GM23338 (cell line): ENCODE measurements at places on chromosomes 11 and 22.
A peak's percentile ranks its signal among the peaks of the same experiment; 100 is the strongest.

DNA sequence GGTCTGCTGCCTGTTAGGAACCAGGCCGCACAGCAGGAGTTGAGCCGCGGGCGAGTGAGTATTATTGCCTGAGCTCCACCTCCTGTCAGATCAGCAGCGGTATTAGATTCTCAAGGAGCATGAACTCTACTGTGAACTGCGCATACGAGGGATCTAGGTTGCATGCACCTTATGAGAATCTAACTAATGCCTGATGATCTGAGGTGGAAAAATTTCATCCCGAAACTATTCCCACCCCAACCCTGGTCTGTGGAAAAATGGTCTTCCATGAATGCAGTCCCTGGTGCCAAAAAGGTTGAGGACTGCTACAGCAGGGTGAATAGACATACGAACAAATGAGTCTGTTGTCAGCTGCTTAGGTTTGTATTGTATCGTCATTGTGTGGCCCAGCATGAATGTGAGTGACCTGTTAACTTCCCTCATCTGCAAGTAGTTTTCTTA lies 29.8 kb downstream of the RNF141 start:
- H3K27me3 ChIP-seq: no peaks in the 10 kb centered on the region
- no peaks in the 10 kb centered on the region for H3K36me3 ChIP-seq
- DNase-seq: peak; percentile 55

- H3K4me1 ChIP-seq: peaks cover 18% of the 10 kb centered on the region
- no peaks in the 10 kb centered on the region for H3K36me3 ChIP-seq
- no peak overlapping the region for H3K4me3 ChIP-seq
- DNase-seq: peak; percentile 16
Observed at GRCh38 chr11:76030968-76031590, 175.2 kb downstream of the WNT11 start.

DNA sequence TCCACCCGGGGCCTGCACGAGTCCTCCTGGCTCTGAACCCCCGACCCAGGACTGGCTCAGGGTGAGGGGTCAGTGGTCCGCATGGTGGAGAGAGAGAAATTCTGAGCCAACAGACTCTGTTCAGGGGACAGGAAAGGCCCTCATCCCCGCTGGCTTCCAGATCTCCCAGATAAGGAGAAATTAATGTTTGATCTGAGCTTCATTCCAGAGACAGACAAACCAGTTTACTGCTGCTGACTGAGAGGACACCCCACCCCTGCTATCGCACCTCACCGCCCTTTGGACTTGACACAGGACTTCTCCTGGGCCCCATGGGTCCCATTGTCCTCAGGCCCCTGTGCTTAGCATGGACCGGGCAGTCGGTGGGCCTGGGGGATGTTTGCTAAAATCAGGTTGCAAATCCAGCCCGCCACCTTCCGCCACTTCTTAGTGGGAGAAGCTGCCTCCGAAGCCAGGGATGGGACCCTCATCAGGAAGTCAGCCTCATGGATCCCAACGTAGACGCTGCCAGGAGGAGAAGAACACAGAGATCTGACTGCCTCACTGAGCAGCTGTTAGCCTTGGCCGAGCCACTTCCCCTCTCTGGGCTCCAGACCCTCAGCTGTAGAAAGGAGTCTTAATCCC lies 11.2 kb upstream of the UPK3A start:
- H3K4me3 ChIP-seq: no peak overlapping the region
- no peak overlapping the region for H3K27ac ChIP-seq

DNA sequence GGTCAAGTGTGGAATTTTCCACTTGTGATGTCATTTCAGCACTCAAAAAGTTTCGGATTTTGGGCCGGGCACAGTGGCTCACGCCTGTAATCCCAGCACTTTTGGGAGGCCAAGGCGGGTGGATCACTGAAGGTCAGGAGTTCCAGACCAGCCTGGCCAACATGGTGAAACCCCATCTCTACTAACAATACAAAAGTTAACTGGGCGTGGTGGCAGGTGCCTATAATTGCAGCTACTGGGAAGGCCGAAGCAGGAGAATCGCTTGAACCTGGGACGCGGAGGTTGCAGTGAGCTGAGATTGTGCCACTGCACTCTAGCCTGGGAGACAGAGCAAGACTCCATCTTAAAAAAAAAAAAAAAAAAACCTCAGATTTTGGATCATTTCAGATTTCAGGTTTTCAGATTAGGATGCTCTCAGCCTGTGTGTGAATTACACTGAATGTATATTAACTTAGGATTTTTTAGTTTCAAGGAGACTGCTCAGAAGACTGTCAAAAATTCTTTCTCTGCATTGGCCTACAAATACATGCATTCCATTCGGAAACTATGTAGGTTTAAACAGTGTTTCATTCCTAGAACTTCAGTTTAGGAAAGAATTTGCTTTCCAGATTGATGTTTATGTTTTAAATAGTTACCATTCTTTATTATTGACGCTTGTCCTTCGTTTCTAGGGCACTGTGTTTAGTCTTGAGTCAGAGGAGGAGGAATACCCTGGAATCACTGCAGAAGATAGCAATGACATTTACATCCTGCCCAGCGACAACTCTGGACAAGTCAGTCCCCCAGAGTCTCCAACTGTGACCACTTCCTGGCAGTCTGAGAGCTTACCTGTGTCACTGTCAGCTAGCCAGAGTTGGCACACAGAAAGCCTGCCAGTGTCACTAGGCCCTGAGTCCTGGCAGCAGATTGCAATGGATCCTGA lies 48.0 kb downstream of the BID start:
- H3K27ac ChIP-seq: no peak overlapping the region
- H3K4me3 ChIP-seq: no peak overlapping the region
- no peaks in the 10 kb centered on the region for H3K36me3 ChIP-seq

GRCh38 chr11:117911694-117912093 lies 17.5 kb downstream of the TMPRSS13 start:
- H3K27ac ChIP-seq: no peak overlapping the region
- DNase-seq: no peak
- H3K4me3 ChIP-seq: no peak overlapping the region
- no peaks in the 10 kb centered on the region for H3K27me3 ChIP-seq
- H3K4me1 ChIP-seq: 0 out of 2 replicates have a peak, but pooled peaks cover 2% of the 10 kb centered on the region

GRCh38 chr11:92698742-92699141 lies 270.7 kb upstream of the MTNR1B start:
- DNase-seq: no peak
- no peaks in the 10 kb centered on the region for H3K27me3 ChIP-seq
- H3K36me3 ChIP-seq: no peaks in the 10 kb centered on the region
- no peaks in the 10 kb centered on the region for H3K4me1 ChIP-seq

DNA sequence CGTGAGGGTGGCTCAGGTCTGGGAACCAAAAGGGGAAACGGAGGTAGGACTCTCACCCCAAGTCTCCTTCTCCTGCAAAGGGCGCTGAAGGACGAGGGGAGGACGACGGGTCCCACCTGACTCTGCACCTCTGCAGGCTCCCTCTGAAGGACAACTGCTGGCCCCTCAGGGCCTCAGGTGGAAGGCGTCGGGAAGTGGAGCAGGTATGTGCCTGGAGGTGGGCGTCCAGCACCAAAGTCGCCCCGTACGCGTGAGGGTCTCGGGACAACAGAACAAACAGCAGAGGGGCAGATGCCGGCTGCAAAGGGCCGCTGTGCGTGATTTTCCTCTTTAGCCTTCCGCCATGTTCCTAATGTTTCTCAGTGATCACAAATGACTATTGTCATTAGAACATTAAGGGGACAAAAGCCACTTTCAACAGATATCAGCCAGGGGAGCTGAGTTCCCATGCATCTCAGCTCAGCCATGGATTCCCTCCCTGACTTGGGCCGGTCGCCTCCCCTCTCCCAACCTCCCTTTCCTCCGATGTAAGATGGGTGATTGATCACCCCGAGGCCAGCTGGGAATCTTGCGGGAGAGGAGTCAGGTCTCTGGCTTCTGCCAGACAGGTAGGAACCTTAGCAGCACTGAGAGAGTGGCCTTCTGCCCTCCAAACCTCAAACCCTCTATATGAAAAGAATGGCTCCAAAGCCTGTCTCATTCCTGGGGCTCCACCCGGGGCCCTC lies 836 bp downstream of the SLC16A8 start:
- peaks cover 25% of the 10 kb centered on the region; the same call in 1 of the 2 replicates for H3K4me1 ChIP-seq
- DNase-seq: no peak
- H3K36me3 ChIP-seq: no peaks in the 10 kb centered on the region
- H3K4me3 ChIP-seq: peak overlapping the region; percentile 51; the same call in 1 of the 2 replicates
- no peak overlapping the region for H3K27ac ChIP-seq

GRCh38 chr11:48101044-48101733 lies 115.4 kb upstream of the OR4B1 start:
- peaks cover 28% of the 10 kb centered on the region for H3K4me1 ChIP-seq
- H3K27ac ChIP-seq: no peak overlapping the region
- H3K36me3 ChIP-seq: no peaks in the 10 kb centered on the region
- no peak for DNase-seq
- H3K4me3 ChIP-seq: no peak overlapping the region

GRCh38 chr11:109209572-109209971 lies 212.4 kb upstream of the C11orf87 start:
- no peak for DNase-seq
- H3K4me3 ChIP-seq: no peak overlapping the region
- no peaks in the 10 kb centered on the region for H3K27me3 ChIP-seq
- no peaks in the 10 kb centered on the region for H3K4me1 ChIP-seq
- H3K27ac ChIP-seq: no peak overlapping the region

GRCh38 chr11:83836065-83836464 lies 549.9 kb upstream of the CCDC90B start:
- H3K36me3 ChIP-seq: no peaks in the 10 kb centered on the region
- no peak overlapping the region for H3K27ac ChIP-seq
- H3K27me3 ChIP-seq: no peaks in the 10 kb centered on the region
- no peaks in the 10 kb centered on the region for H3K4me1 ChIP-seq
- no peak for DNase-seq

- H3K27me3 ChIP-seq: no peaks in the 10 kb centered on the region
- DNase-seq: no peak
- no peaks in the 10 kb centered on the region for H3K4me1 ChIP-seq
Observed at GRCh38 chr11:11177156-11177808, 175.8 kb downstream of the CSNK2A3 start.

DNA sequence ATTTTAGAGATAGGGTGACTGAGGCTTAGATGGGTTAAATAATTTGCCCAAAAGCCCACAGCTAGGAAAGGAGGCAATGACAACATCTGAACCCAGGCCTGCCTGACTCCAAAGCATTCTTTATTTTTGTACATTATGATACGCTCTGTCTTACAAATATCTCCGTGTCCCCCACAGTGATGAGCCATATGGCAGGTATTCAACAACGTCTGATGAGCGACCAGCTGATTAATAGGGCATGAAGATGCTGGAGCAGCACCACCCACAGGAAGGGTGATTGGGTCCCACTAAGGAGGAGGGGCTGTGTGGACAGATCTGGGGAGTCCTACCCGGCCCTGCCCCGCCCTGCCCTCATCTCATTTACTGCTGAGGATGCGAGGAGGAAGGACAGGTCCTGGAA lies 380.6 kb downstream of the CADM1 start:
- H3K4me1 ChIP-seq: no peaks in the 10 kb centered on the region
- DNase-seq: no peak
- no peak overlapping the region for H3K4me3 ChIP-seq
- no peak overlapping the region for H3K27ac ChIP-seq

DNA sequence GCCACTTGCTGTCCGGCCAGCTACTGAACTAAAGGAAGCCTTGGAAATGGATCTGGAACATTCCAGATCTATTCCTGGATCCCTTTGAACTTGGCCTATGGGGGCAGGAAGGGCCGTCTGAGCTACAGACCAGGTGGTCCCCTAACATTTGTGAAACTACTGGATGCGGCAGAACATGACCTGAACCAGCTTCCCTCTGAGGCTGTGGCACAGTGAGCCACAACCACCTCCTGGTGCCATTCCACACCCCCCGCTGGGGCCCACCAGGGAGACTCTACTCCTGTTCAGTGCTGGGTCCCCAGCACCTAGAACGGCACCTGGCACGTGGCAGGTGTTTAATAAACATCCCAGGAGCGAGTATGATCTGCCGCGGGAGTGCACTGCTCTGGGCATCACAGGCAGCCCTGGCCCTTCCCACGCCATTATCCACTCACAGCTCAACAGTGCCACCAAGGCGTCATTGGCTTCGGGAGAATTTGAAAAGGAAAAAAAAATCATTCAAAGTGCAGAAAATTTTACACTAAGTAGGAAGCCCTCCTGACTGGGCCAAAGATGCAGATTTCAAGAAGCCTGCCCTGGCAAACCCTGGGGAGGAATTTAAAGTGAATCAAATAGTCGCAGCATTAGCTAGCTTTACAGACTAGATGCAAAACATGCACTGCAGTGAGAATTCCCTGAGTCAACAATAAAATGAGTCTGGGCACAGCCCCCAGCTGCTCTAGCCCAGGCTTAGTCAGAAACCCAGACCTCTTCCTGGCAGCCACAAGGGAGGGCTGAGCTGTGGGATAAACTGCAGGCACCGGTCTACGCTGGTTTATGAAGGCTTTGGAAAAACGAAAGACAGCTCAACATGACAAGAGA lies 14.3 kb upstream of the EFCAB6 start:
- H3K4me1 ChIP-seq: peaks cover 21% of the 10 kb centered on the region
- no peak overlapping the region for H3K4me3 ChIP-seq
- peaks cover 6% of the 10 kb centered on the region for H3K36me3 ChIP-seq
- H3K27ac ChIP-seq: peak overlapping the region; percentile 59; the same call in 1 of the 2 replicates

DNA sequence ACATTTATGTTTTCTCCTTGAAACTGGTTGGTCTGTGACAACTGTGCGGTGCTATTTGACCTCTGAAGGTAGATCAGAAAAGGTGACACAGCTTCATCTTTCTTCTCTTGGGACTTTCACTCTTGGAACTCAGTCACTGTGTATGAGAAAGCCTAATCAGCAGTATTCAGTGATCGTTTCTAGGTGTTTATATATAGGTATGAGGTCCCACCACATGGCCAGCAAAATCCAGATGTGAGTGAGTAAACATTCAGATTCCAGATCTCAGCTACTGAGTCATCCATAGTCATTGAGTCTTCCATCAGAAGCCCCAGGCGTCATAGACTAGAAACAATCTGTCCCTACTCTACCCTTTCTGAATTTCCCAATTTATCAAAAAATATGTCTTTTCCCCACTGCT lies 117.3 kb upstream of the CTSC start:
- no peak for DNase-seq
- no peaks in the 10 kb centered on the region for H3K36me3 ChIP-seq
- H3K27me3 ChIP-seq: no peaks in the 10 kb centered on the region
- H3K27ac ChIP-seq: no peak overlapping the region
